ENCODE measurements at places on chromosomes 5 and 9. TPM values are rescaled to one million over a fixed set of nuclear protein-coding genes. Genes with fewer than 3 reads are reported as not detected.

- H3K27me3 ChIP-seq = no peaks in the 10 kb centered on the region
- peaks cover 9% of the 10 kb centered on the region for H3K36me3 ChIP-seq
- no peak for DNase-seq
- H3K4me3 ChIP-seq = no peak overlapping the region
These were observed 120.9 kb downstream of the CDC42SE2 start for GRCh38 chr5:131384616-131385214.

Gene TMEM174
- total RNA-seq = not detected

Gene VAV2
- 13.8 TPM for total RNA-seq

Gene SHISAL2B
- total RNA-seq = not detected

- H3K4me1 ChIP-seq = peaks cover 12% of the 10 kb centered on the region
- no peak for DNase-seq
- no peak overlapping the region for H3K27ac ChIP-seq
- peaks cover 5% of the 10 kb centered on the region for H3K36me3 ChIP-seq
These were observed 1.4 kb downstream of the RNU6ATAC start for GRCh38 chr9:134162926-134163370.

- H3K27me3 ChIP-seq = no peaks in the 10 kb centered on the region
- H3K27ac ChIP-seq = no peak overlapping the region
- H3K4me3 ChIP-seq = no peak overlapping the region
- no peaks in the 10 kb centered on the region for H3K36me3 ChIP-seq
- no peak for DNase-seq
- no peaks in the 10 kb centered on the region for H3K4me1 ChIP-seq
These were observed 92.7 kb downstream of the RAD23B start for GRCh38 chr9:107375651-107376369.
